ENCODE measurements at places on chromosomes 7 and 10. TPM values are rescaled to one million over a fixed set of nuclear protein-coding genes. Genes with fewer than 3 reads are reported as not detected.

The VAX1 gene
- not detected for total RNA-seq

The AKR1D1 gene
- total RNA-seq, result not detected

The NPC1L1 gene
- 0.08 TPM for total RNA-seq

The GRID2IP gene
- 0.09 TPM for total RNA-seq

The FAM25C gene
- not detected for total RNA-seq

The NRG3 gene
- 1.4 TPM for total RNA-seq

The BAIAP2L1 gene
- 1.1 TPM for total RNA-seq

The CYTH3 gene
- 29.1 TPM for total RNA-seq

The OIT3 gene
- 0.34 TPM for total RNA-seq

The SPDYE1 gene
- total RNA-seq, result 0.14 TPM

The ITPRID1 gene
- total RNA-seq, result not detected

The TMEM270 gene
- total RNA-seq, result not detected

The WEE2 gene
- not detected for total RNA-seq

The OR2A1 gene
- not detected for total RNA-seq

The SHTN1 gene
- 6.6 TPM for total RNA-seq

The ASB10 gene
- total RNA-seq, result 10.8 TPM

The ZNF518A gene
- 13.7 TPM for total RNA-seq

The BTBD16 gene
- total RNA-seq, result not detected

The POU6F2 gene
- 3.2 TPM for total RNA-seq

The UNC5B gene
- 26.6 TPM for total RNA-seq

The TMEM140 gene
- 10.1 TPM for total RNA-seq
